C1 segment of cervical spinal cord (tissue), 14 donors: ENCODE measurements at places on chromosomes 4 and X.

DNA sequence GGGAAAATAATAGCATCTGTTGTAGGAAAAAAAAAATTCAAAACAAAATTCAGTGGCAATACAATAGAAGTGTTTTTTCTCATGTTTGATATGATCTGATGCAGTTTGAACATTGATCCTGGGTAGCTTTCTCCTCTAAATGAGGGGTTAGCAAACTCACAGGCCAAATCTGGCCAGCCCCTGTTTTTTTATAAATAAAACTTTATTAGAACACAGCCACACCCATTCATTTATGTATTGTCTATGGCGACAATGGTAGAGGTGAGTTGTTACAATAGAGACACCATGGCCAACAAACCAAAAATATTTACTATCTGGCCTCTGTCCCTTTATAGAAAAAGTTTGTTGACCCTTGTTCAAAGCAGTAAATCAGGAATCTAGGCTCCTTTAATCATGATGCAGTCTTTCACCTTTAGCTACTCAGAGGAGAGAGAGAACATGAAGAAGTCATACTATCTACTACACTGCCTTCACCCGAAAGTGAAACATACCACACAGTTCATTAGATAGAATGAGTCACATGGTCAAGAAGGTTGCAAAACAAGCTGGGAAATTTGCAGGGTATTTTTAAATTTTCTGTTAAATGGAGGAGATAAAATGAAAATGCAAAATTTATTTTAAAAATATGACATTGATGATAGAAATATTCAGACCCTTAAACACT, 186.6 kb upstream of the MAOA start:
- DNase-seq = no peak

DNA sequence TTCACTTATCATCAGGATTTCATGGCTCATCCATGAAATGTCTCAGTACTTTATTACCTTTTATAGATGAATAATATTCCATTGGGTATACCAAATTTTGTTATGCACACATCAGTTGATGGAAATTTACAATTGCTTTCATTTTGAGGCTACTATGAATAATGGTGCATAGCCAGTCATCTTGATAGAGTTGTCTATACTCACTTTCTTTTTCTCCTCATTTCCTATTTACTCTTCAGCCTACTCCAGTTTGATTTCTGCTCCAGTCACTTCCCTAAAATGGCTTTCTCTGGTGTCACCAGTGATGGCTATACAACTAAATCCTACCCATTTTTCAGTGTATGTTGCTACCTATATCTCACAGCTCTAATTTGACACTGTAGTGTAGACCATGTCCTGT, 743.5 kb upstream of the MAGEB2 start:
- no peak for DNase-seq

GRCh38 chrX:148956352-148956751, 455.9 kb downstream of the AFF2 start:
- no peak for DNase-seq

- no peak for DNase-seq
Observed at GRCh38 chr4:55259294-55259693, 86.7 kb upstream of the SRD5A3 start.

GRCh38 chrX:152157042-152157441, 18.7 kb upstream of the MAGEA10 start:
- no peak for DNase-seq
